ENCODE measurements at places on chromosomes 1 and 21.

- peak; percentile 65 for DNase-seq
Observed at GRCh38 chr21:36134803-36135390, at the start of gene CBR3. TSS of gene CBR3 (plus strand) at chr21:36135079. CDS start at chr21:36135193, 114 bp downstream.

- DNase-seq = no peak
Observed at GRCh38 chr1:203711251-203712007, 53.6 kb upstream of the LAX1 start.

DNA sequence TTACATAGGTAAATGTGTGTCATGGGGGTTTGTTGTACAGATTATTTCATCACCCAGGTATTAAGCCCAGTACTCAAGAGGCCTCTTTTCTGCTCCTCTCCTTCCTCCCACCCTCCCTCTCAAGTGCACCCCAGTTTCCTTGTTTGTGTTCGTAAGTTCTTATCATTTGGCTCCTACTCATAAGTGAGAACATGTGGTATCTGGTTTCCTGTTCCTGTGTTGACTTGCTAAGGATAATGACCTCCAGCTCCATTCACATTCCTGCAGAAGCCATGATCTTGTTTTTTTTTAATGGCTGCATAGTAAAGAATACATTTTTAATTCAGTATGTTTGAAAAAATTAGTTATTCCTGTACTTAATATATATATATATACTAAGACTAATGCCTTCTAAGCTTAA is 107.7 kb downstream of the CLDN17 start:
- no peak for DNase-seq

- DNase-seq = no peak
Observed at GRCh38 chr1:61645476-61645875, 79.5 kb downstream of the TM2D1 start.

- no peak for DNase-seq
Observed at GRCh38 chr1:27118440-27118689, 36.6 kb downstream of the SLC9A1 start.

All from stimulated activated CD4-positive, alpha-beta T cell treated with anti-CD3 and anti-CD28 coated beads, Interleukin-12 subunit alpha, Interleukin-12 subunit beta, amount 100 ng/mL, for 48 hours (primary cell).